Bronchus fibroblast of lung (primary cell): ENCODE measurements at places on chromosomes 7 and 10. TPM values are rescaled to one million over a fixed set of nuclear protein-coding genes. Genes with fewer than 3 reads are reported as not detected.

The CELF2 gene
- 1.7 and 2.2 TPM in 2 replicates for total RNA-seq

The PPP1R3A gene
- total RNA-seq = not detected in 2 replicates

The LIPN gene
- total RNA-seq = not detected in 2 replicates

The TBX20 gene
- total RNA-seq = 0.15 and 0.34 TPM in 2 replicates

The MOSPD3 gene
- 17.2 and 21.4 TPM in 2 replicates for total RNA-seq

The STEAP4 gene
- total RNA-seq = under 0.01 and 0.17 TPM in 2 replicates

The ZNF212 gene
- total RNA-seq = 3.9 and 5.0 TPM in 2 replicates

The RADIL gene
- total RNA-seq = 2.2 and 3.0 TPM in 2 replicates

The TAF3 gene
- total RNA-seq = 2.2 and 2.4 TPM in 2 replicates

The TNRC18 gene
- total RNA-seq = 26.0 and 27.7 TPM in 2 replicates

The HYAL4 gene
- not detected in 2 replicates for total RNA-seq

The C10orf95 gene
- 0.15 and 0.17 TPM in 2 replicates for total RNA-seq

The HOXA5 gene
- 30.6 and 36.8 TPM in 2 replicates for total RNA-seq

The COL17A1 gene
- under 0.01 and 0.15 TPM in 2 replicates for total RNA-seq

The MOGAT3 gene
- not detected in 2 replicates for total RNA-seq

The HOXA6 gene
- total RNA-seq = 3.0 and 3.9 TPM in 2 replicates

The GHRHR gene
- total RNA-seq = not detected in 2 replicates

The THAP5 gene
- total RNA-seq = 12.8 and 21.7 TPM in 2 replicates

The ABCB1 gene
- total RNA-seq = not detected in 2 replicates
